Hepatocyte (in vitro differentiated cells): ENCODE measurements at places on chromosomes 16 and 17.
A peak's percentile ranks its signal among the peaks of the same experiment; 100 is the strongest.

DNA sequence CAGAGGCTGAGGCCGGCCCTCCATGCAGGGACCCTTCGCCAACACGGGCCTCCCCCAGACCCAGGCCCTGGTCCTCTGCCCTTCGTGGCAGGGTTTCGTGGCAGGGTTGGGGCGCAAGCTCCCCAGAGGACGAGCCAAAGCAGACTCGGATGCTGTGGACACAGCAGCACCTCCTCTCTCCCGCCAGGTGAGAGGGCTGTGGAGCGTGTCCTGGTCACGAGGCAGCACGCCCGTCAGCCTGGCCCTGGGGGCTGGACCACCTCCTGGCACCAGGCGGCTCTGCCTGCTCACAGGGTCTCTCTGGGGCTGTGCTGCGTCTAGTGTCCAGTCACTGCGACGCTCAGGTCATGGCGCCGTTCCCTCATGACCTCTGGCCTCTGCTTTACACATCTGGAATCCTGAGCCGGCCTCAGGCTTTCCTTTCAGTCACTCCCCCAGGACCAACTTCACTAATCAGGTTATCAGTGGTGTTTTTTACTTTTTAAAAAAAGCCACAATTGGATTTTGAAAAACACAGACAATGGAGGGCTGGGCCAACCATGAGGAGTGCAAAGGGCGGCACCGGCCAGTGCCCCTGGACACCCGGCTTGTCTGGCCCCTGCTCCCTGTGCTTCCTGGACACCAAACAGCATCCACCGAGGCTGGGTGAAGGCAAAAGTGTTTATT lies 5.4 kb downstream of the NDUFAF8 start:
- DNase-seq: no peak

DNA sequence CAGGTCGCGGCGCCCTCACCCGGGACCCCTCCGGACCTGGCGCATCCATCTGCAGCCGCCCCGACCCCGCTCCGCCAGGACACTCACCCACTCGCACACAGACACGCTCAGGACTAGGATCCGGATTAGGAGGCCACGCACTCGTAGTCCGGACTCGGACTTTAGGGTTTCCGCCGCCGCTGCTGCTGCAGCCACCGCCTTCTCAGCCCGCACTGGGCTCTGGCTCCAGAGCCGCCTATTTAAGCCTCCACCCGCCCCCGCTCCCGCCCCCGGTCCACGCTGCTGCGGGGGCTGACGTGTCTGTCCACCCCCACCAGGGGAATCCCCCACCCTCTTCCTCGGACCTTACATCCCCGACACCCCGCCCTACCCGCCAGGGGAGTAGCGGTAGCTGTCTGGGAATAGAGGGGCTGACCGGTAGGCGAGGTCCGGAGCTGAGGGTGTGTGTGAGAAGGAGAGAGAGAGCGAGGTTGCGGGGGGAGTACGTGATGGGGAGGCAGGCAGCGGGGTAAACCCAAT lies at the start of gene RRAD:
RRAD (minus strand) TSS at position 214 of the 519 bp plus-strand sequence. CDS start 356 bp downstream, outside the sequence.
- peak; percentile 48 for DNase-seq

GRCh38 chr16:30548416-30549253 lies 9.5 kb downstream of the ZNF764 start:
- DNase-seq: no peak

GRCh38 chr16:55900616-55901393 lies 25.6 kb upstream of the CES5A start:
- no peak for DNase-seq

DNA sequence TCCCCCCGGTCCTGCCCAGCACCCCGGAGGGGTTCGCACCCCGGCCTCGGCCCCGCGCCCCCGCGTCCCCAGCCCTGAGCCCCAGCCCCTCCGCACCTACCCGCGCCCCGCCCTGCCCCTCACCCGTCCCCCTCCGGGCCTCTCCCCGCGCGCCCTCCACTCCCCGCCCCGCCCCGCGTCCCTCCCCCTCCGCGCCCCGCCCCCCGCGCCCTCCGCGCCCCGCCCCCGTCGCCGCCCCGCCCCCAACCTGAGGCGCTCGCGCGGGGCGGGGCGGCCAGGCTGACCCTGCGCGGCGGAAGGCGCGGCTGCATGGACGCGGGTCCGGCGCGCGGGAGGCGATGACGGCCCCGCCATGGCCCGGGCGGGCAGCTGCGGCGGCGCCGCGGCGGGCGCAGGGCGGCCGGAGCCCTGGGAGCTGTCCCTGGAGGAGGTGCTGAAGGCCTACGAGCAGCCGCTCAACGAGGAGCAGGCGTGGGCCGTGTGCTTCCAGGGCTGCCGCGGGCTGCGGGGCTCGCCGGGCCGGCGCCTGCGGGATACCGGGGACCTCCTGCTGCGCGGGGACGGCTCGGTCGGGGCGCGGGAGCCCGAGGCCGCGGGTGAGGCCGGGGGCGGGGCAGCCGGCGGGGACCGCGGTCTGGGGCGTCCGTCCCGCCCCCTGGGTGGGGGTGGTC lies at the start of gene SPIRE2:
SPIRE2 (plus strand) TSS at position 277 of the 671 bp plus-strand sequence; CDS start at position 353, 76 bp downstream.
- peak; percentile 94 for DNase-seq

DNA sequence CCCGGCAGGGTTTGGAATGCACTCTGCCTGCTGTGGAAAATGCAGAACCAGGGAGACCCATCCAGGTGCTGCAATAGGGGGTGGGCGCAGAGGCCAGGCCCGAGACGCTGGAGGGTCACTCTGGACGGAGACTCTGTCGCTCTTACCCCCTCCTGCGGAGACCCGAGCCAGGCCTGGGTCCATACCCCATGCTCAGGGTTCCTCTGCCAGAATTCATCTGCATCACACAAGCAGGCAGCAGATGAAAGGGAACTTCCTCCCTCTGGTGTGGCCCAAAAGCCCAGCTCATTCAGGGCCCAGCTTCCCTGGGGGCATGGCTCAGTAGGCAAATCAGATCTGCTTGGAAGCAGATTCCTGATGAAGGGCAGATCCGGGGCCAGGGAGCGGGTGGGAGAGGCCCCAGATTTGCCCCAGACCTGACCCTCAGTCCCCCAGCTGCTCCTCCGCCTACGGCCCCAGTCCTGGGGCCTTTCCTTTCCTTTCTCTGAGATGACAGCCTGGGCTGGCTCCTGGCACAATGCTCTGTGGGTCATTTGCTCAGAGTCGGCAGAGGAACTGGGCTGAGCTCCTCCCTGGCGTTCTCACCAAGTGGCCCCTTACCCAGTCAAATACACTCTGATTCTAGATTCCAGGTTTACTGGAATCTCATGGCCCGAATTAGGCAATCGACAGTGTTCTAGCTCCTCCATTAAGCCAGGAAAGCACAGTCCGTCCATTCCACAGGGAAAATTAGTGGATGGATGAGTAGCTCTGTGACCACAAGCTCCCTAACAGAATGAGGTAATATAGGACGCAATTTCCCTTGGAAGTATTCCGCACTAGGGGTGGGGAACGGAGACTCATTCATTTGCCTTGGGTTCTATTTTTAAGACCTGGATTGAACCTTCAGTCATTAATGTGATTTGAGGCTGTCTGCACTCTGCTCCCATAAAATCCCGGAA lies 19.1 kb upstream of the RASD1 start:
- DNase-seq: no peak

DNA sequence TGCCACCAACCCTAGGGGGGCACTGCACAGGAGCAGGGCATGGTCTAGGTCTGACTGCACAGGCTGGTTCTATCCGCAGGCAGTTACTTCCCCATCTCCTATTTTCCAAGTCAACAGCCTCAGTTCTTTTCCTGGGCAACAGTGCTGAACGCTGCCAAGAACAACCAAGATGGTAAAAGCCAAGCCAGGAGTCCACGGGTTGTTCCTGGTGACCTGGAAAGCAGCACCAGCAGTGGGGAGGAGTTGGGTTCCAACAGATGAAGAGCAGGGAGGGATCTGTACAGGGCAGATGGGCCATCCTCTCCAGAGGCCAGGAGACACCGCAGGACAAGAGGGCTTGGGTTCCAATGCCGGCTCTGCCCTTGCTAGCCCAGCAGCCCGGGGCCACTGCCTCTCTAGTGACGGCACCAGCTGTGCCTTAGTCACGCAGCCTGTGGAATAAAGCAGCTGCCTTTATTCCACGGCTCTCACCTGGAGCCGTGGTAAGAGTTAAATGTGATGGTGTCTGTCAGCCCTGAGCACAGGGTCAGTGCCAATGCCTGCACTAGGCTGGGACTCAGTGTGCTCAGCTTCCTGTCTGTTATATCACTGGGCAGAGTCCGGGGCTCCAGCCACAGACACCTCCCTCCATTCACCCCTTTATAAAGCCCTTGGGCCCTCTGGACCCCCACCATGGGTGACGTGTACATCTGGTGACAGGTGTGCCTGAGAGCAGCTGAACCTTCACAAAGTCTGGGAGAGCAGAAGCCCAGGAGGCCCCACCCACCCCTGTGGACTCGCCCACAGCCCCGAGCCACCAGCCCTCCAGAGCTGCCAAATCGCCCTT lies 44.9 kb downstream of the MARF1 start:
- DNase-seq: no peak

- peak; percentile 94 for DNase-seq
Observed at GRCh38 chr17:47229535-47230443, 20.6 kb downstream of the MYL4 start.

- peak; percentile 97 for DNase-seq
Observed at GRCh38 chr16:20741554-20742285, at the start of gene THUMPD1. THUMPD1 (minus strand) TSS chr16:20741818; CDS start chr16:20741739, 79 bp downstream.

- DNase-seq: peak; percentile 39
Observed at GRCh38 chr17:13385481-13385911, 216.2 kb downstream of the HS3ST3A1 start.

GRCh38 chr17:34357398-34357797 lies 1.1 kb downstream of the CCL13 start:
- DNase-seq: no peak

DNA sequence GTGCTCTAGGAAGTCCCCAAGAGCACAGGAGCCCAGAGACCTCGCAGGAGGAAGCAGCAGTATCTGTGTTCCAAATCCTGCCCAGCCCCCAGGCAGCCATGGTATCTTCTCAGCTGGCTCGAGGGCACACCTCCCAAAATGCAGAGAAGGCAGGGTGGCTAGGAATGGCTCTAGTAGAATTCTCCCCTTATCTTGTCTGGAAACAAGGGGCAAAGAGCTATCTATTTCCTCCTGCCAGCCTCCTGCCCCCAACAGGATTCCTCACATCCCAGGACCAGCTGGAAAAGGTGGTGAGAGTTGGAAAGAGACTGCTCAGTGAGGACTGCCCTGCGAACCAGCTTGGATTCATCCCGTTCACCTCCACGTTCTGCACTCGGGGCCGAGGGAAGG lies 8.6 kb upstream of the TSPOAP1 start:
- DNase-seq: no peak

GRCh38 chr16:10675216-10675615 lies 19.5 kb downstream of the TEKT5 start:
- no peak for DNase-seq

DNA sequence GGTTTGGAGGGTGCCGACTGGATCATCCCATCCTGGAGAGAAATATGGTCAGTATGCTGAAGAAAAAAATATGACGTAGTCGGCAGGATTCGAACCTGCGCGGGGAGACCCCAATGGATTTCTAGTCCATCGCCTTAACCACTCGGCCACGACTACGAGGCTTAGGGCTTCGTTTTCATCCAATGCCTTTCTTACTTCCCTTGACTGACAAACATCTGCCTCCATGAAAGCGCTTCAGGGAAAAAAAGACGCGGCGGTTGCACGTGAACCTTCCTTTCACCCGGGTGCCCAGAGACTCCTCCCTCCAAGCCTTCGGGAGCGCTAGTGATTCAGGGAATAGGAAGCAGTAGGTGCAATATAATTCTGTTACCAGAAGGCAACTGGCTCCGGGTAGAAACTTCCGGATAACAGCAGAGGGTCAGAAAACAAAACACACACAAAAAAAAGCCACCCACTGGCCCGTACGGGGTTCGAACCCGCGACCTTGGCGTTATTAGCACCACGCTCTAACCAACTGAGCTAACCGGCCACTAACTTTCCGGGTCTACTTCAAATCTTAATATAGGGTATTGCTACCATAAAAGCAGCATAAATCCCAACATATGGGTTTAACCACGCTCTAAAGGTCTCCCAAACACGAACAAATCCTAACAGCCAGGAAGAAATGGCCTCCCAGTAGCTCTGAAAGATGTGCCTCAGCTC lies 16.3 kb upstream of the AURKB start:
- peak; percentile 94 for DNase-seq
